Left forelimb (tissue), 1 donor: ENCODE measurements at places on chromosomes 7 and 10.

- DNase-seq = no peak
Observed at GRCh38 chr7:816751-817671, 15.3 kb upstream of the SUN1 start.

- no peak for DNase-seq
Observed at GRCh38 chr10:88417387-88418030, 165.6 kb downstream of the RNLS start.

GRCh38 chr7:123770378-123770777, 21.6 kb upstream of the WASL start:
- DNase-seq = no peak

DNA sequence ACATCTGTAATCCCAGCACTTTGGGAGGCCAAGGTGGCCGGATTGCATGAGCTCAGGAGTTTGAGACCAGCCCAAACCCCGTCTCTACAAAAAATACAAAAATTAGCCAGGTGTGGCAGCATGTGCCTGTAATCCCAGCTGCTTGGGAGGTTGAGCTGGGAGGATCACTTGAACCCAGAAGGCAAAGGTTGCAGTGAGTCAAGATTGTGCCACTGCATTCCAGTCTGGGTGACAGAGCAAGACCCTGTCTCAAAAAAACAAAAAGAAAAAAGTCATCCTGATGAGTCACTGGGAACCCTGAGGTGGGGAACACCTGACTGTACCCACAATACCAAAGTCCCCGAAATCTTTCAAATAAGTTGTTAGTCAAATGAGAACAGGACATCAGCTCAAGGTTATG, 80.0 kb downstream of the NEBL start:
- no peak for DNase-seq

DNA sequence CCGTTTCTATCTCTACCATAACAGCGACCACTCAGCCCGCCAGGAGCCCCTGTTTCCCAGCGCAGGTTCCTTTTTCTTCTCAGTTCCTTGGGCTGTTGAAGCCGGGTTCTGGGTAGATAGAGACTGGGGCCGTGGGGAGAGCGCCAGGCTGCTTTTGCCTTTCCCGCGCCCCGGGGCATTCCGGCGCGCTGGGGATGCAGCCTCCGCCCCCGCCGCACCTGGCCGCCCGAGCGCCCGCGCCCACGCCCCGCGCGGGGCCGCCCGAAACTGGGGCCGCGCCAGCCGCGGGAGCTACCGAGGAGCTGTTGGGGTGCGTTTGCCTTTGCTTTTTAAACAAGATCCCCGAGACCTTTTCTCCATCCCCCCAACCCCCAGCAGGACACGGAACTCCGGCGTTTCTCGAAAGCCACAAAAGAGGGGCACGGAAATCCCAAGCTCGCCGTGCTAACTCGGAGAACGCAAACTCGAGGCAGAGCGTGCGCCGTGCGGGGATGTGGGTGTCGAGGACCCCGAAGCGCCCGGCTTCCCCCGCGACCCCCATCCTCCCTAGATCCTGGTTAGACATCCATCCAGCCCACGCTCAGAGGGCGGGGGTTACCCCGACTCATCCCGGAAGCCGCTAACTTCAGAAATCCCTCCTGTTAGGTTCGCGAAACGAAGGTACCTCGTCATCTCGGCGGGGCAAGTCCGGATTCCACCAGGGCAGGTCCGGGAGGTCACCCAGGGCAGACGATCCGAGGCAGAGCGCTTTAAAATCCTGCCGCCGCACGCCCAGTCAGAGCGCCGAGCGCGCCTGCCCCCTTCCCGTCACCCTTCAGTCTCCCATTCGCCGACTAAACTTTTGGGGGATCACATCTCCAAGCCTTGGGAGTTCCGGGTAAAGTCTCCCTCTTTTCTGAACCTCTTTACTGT, 1.0 kb downstream of the GRM8 start:
- no peak for DNase-seq

DNA sequence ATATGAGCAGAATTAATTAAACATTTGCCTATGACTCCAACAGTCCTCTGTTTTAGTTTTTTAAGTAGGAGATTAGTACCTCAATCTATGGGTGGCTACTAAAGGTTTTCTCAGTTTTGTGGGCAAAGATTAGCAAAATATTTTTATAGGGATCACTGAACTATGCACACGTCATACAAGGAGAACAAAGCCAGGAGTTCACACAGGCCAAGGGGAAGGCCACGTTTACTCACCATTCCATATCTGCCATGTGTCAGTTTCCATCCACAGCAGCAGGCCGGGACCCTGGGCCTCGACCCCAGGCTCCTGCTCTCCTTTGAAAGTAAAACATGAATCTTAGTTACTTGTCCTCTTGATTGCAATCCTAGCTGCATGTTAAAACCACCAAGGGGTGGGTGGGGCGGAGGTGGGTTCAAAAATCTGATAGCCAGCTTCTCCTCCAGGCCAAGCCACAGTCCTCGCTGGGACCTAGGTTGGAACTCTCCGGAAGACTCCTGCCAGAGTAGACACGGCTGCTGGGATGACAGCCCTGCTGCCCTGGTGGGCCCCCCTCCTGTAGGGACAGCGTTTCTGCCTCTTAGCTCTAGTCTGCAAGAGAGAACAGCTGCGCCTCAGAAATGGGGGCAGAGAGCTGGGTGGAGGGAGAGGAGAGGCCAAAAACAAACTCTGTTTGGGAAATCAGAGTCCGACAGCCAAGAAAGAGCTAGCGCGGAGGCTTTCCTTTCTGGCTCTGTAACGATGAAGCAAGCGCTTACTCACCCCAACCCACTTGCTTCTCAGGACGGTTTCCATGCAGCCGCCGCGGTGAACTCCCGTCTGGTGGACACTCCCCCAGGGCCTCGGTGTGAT, 35.6 kb downstream of the PITRM1 start:
- peak; percentile 82 for DNase-seq

DNA sequence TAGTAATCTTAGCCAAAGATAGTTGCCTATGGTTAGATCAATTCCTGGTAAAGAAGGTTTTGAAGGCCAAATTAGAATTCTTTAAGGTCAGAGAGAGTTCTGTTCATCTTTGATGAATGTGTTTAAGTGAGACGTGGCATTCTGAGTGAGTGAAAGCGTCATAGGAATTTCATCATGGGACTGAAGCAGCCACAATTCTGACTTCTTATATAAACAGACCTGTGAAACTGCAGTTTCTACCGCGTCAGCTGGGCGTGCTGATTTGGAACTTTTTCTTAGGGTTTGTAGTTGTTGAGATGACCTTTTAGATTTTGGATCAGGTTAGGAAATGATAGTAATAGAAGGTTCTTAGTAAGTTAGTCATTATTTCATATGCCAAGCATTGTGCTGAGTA, 103.8 kb downstream of the CNNM2 start:
- DNase-seq = no peak

GRCh38 chr10:68955355-68955831, 577 bp upstream of the DDX21 start:
- no peak for DNase-seq
